ENCODE measurements at places on chromosomes 5 and 9.

DNA sequence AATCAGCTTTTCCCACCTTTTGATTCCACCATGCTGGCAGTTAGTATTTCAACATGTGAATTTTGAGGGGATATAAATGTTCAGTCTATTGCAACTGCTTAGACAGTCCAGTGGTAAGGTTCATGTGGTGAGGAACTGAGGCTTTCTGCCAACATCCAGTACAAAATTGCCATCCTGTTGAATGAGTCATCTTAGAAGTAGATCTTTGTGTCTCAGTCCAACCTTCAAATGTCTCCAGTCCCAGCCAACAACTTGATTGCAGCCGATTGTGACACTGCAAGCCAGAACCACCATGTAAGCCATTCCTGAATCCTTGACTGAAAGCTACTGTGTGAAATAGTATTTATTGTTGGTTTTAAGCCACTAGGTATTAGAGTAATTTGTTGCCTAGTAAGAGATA is 331.5 kb upstream of the GRIN3A start:
- peak; percentile 4 for DNase-seq

DNA sequence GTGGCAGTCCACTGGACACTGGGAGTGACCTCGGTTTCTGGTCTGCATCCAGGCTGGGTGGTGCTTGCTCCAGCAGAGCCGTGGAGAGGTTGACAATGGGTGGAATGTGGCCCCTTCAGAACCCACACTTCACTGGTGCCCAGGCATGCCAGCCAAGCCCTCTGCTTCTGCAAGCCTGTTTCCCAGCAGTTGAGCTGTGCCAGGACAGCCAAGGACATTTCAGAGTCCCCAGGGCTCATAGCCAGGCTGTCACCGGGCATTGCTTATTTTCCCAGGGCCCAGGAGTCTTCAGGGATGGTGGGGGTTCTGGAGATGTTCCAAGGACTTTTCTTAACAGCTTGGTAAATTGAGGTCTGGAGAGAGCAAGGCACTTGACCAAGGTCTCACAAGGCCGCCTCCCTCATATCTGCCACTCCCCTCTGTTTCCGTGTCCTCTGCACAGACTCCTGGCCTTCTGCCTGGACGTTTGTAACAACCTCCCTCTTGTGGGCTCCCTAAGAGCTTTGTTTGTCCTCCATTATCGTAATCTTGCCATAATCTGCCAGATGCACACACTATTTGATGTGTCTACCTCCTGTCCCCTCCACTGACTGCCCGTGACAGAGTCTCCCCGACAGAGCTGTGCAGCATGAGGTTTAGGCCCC is 3.8 kb upstream of the NDST1 start:
- DNase-seq, result no peak

DNA sequence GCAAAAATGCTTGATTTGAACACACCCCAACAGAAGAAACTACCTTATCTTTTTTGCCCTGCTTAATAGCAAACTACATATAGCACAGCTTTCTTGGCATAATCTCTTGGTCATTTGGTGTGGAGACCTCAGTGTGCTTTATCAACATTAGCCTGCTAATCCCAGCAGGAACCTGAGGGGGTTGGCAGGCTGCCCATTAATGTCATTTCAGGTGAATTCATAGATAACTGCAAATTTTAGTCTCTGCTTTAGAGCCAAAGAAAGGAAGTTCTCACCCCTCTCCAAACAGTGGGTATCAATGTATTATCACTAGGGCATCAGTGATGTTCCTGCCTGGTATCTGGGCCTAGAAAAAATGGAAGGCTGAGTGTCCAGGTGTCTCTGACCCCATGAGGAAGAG is 489.0 kb downstream of the NTRK2 start:
- DNase-seq, result no peak

- no peak for DNase-seq
Measured at GRCh38 chr5:119363936-119364335, 8.1 kb downstream of the TNFAIP8 start.

DNA sequence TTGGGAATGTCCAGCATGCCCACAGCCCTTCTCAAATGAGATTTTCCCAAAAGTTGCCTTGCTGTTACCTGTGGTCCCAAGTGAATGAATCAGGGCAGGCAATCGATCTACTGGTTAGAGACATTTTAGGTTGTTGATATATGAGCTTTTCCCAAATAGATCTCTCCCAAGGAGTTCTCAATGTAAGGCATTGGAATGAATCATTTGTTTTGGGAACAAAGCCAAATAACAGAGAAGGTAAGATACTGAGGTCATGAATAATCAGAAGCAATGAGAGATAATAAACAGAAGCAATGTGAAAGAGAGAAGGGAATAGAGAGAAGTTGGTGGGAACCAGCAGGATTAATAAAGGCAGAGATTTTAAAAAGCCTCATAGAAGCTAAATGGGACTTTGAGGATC is 93.6 kb upstream of the FER start:
- peak; percentile 73 for DNase-seq

All from fibroblast of skin of right biceps (primary cell).